GM04503 (cell line): ENCODE measurements at places on chromosomes 12 and 14.

- no peak for DNase-seq
Measured at GRCh38 chr12:39341179-39341578, 101.7 kb downstream of the KIF21A start.

GRCh38 chr14:102497998-102498677, 11.4 kb downstream of the ANKRD9 start:
- no peak for DNase-seq

- DNase-seq, result no peak
Measured at GRCh38 chr14:50717811-50718210, 49.7 kb upstream of the SAV1 start.

GRCh38 chr12:20187456-20187855, 180.9 kb upstream of the PDE3A start:
- no peak for DNase-seq

DNA sequence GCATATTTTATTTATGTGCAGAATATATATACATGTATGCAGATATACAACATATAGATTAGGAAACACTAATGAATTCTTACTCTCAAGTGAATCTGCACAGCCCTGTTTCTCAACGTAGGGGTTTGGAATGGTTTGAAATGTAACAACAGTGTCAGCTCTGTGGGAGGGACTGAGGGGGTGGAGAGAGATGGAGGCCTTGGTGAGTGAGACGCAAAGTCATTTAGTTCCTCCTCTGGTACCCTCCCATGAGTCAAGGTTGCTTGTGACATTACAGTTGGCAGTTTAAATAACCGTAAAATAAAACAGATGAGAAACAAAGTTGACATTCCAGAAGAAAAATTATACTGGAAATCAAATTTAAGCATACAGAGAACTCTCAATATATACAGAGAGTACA, 313.0 kb upstream of the PRKD1 start:
- DNase-seq, result no peak

- DNase-seq, result no peak
Measured at GRCh38 chr12:65828711-65829339, 4.5 kb downstream of the HMGA2 start.

DNA sequence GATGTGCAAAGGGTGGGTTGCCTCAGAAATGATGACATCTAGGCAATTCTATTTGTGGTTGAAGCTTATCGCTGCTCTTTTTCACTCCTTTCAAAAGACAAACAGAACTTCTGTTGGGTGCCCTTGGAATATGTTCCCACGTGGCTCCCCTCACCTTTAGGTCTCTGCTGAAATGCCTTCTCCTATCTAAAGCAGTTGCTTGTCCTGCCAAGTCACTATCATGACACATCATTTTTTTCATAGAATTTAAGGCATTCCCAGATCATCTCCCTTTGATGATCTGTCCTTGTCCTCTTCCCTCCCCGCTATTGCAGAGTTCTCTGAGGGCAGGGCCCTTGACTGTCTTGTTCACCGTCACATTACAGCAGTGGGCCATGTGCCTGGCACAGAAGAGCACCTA, 75.7 kb downstream of the PTPRB start:
- DNase-seq, result no peak
